ENCODE measurements at places on chromosomes 7 and 10. TPM values are rescaled to one million over a fixed set of nuclear protein-coding genes. Genes with fewer than 3 reads are reported as not detected.

- no peak for DNase-seq
These were observed 65.8 kb downstream of the VIPR2 start for GRCh38 chr7:159078911-159079270.

- DNase-seq = no peak
These were observed 252.7 kb upstream of the FERD3L start for GRCh38 chr7:19397911-19398310.

GRCh38 chr10:13732465-13732881 lies 145.7 kb downstream of the PRPF18 start:
- DNase-seq = no peak

DNA sequence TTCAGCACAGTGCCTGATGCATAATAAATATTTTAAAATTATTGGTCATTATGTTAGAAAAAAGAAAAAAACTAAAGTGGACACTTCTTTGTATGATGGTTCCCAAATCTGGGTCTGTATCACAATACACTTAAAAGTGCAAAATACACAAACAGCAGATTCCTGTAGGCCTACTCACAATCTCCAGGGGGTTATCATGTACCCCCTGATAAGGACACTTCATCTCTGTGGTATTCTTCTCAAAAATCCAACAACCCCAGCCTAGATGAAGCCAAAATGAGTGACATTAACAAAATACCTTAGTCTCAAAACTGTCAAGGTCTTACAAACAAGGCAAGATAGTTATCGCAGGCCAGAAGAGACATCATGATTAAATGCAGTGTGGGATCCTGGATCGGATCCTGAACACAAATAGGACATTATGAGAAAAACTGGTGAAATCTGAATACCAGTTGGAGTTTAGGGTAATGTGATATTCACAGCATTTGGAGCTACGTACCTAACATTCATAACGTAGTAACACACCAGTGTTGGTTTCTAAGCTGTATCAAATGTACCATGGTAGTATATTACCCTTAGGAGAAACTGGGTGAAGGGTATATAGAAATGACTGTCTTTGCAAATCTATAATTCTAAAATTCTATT lies 45.2 kb downstream of the NSUN6 start:
- no peak for DNase-seq

GRCh38 chr10:48466611-48467240 lies 138.1 kb downstream of the ARHGAP22 start:
- no peak for DNase-seq

- no peak for DNase-seq
These were observed 1071.5 kb upstream of the C7orf33 start for GRCh38 chr7:147519062-147519461.

- DNase-seq = no peak
These were observed 339.1 kb downstream of the SEMA3D start for GRCh38 chr7:84847790-84848189.

GRCh38 chr7:118325450-118325808 lies 100.9 kb downstream of the ANKRD7 start:
- no peak for DNase-seq

GRCh38 chr10:131446171-131446570 lies 134.7 kb upstream of the TCERG1L start:
- DNase-seq = no peak

- DNase-seq = peak; percentile 26
These were observed 257.1 kb downstream of the GLI3 start for GRCh38 chr7:41979834-41980307.

DNA sequence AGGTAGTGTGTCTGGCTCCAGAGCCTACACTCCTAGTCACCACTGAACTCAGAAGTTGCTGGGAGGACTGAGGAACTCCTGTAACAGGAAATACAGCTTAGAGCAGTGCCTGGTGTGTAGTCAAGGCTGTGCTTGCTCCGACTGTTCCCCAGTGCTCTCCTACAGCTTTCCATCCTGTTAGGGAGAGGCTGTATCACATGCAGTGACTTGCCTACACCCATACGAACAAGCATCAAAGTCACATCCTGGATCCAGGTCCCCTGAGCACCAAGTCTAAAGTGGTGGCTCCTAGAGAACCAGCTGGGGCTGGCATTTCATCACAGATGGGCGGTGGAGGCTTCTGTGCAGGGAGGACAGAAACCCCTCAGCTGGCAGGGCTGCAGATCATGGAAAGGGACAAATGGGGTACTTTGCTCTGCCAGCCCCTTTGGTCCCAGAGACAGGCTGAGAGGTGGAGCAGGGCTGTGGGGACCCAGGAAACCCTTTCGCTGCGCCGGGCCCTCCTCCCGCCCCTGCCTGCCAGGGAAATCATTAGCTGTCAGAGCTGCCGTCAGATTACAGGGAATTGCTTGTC lies 7.7 kb downstream of the ASB10 start:
- DNase-seq = no peak

DNA sequence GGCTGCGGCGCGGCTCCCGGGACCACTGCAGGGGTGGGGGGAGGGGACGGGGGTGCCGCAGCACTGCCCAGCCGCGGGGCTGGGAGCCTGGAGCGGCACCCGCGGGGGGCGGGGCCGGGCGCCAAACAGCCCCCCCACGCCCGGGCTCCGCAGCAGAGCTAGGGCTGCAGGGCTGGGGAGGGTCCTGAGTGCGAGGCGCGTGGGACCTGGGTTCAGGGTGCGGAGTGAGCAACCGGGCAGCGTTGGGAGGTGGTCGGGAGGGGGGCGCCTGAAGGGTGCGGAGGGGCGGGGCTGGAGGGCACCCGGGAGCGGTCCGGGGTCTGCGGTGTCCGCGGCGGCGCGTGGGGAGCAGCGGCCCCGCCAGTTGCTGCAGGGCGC lies 528 bp downstream of the CAMK2G start:
- no peak for DNase-seq

- no peak for DNase-seq
These were observed 69.6 kb upstream of the PDCD4 start for GRCh38 chr10:110802090-110802489.

- peak; percentile 89 for DNase-seq
These were observed 8.4 kb upstream of the PGAM2 start for GRCh38 chr7:44073664-44074348.

DNA sequence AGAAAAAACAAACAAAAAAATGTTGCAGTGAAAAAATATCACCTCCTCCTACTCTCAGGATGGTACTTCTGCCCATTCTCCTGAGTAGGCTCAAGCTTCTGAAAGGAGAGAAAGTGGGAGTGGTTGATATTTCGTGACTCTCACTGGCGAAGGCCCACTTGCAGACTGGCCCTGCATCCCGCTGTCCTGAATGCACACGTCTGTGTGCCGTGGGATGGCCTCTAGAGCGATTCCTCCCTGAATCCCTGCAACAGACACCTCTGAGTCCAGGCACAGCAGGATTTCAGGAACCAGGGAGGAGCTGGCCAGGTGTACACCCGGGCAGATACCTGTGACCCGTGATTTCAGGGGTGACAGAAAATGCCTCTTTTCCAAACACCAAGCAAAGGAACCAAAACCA lies 319.2 kb downstream of the DPP6 start:
- no peak for DNase-seq

- no peak for DNase-seq
These were observed 236.6 kb downstream of the EBF3 start for GRCh38 chr10:129727495-129727894.

- DNase-seq = peak; percentile 49
These were observed 59.8 kb downstream of the GRID1 start for GRCh38 chr10:86306628-86307278.

- DNase-seq = no peak
These were observed 208.5 kb upstream of the FRMD4A start for GRCh38 chr10:14539176-14539575.

GRCh38 chr10:109914966-109915365 lies 8.3 kb downstream of the XPNPEP1 start:
- DNase-seq = peak; percentile 66

GRCh38 chr10:63718421-63718820 lies 197.2 kb downstream of the REEP3 start:
- DNase-seq = no peak

GRCh38 chr7:66970310-66970709 lies 25.1 kb downstream of the SBDS start:
- DNase-seq = no peak

DNA sequence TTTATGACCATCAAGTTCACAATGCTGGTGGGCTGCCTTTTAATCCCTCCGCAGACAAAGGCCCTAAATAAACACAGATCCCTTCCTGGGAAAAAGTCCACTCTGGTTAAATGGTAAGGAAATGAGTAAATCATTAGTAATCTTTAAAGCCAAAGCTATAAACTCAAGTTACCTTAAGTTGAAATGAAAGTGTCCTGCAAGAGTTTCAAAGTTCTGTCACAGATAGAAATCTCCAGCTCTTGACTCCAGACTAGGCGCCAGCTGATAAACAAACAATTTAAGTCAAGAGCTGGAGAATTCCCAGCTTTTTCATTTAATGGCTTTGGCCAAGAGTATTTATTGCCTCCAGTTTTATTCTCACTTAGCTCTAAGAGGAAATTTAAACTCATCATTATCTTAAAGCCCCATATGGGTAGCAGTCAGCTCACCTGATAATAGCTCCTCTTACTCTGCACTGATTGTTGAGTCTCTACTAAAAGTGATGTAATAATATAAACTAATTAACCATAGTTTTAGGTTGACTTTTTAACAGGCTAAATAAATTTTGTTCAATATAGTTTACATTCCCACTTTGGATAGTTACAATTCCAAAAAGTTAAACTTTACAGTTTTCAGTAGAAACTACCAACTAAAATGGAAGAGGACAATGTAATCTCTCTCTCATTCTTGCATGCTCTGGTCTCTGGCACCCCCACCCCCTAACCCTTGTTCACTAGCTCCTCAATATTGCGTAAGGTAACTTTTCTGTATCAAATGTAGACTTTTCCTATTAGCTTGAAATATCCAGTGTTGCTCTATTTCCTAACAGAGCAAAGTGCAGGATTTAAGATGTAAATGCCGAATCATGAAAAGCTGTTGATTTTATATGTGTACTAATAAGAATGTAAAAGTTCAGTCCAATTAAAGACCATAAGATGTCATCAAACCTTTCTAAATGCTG lies 56.1 kb downstream of the HIBADH start:
- no peak for DNase-seq

- no peak for DNase-seq
These were observed 44.8 kb downstream of the PRPF18 start for GRCh38 chr10:13631594-13631993.

DNA sequence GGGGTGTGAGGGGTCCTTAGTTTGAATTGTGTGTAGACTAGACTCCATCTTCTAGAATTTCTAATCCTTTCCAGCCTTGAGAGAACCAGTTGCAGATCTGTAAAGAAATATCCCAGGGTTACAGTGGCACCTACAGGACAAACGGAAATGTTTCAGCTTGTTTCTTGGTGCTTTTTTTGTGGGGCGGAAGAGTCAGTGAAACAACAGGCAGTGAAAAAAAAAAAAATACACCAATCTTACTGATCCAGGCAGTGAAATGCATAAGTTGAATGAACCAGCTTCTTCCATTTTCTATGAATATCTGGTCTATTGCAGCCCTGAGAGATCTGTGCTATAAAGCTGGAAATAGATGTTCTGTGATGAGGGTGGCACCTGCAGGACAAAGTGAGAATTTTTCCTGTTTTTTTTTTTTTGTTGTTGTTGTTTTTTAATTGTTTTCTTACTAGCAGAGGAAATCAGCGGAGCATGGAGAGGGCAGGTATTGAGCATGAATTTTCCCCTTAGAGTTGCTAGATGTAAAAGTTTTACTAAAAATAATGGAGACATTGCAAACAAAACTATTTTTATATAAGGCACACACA lies 81.9 kb upstream of the DYNC1I1 start:
- DNase-seq = no peak

DNA sequence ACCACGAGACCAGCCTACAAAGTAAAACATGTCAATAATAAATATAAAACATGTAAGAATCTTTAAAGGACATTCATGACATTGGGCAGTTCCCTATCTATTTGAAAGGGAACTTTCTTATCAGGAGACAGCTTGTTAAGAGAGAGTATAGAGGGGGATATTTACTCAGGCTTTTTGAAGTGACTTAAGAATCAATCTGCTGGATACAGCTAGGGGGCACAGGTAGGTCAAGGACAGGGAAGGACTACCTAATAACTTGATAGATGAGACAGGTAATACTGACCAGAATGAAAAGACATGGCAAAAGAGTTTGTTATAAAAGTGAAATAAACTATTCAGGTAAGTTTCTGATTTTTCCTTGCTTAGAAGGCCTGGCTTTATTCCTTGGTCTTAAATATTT lies 21.8 kb upstream of the LRRD1 start:
- DNase-seq = no peak

DNA sequence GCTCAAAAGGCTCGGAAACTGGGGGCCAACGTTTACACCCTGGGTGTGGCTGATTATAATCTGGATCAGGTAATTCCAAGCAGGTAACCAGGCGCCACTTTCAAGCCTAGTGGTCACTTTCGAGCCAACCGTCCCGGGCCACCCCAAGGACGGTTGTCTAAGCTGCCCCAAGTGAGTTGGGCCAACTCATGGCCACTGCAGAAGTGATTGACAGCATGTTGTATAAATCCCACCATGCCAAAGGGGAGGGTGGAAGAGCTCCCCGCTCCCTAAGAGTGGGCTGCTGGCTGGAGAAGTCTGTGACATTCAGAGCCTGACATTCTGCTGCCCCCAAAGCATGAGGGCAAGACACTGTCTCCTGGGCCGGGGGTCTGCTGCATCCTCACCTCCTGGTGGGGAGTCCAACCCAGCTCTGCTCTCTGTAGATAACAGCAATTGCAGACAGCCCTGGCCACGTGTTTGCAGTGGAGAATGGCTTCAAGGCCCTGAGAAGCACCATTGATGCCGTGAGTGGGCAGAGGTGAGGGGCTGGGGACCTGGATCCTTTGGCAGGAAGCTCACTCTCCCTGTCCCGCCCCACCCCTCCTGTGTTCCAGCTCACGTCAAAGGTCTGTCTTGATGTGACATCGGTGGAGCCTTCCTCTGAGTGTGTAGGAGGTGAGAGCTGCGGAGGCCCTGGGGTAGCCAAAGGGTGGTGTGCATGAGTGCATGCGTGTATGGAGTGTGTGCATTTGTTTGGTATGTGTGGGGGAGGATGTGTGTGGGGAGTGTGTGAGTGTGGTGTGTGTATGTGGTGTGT lies 10.8 kb downstream of the ANTXRL start:
- peak; percentile 77 for DNase-seq

- DNase-seq = no peak
These were observed 182.6 kb upstream of the TMEM106B start for GRCh38 chr7:12028508-12028907.

Gene CRHR2
- total RNA-seq = not detected

Gene ZNF511
- 58.0 TPM for total RNA-seq

Gene OR2A5
- not detected for total RNA-seq

Gene PPP1R9A
- 0.13 TPM for total RNA-seq

Gene CDC14C
- not detected for total RNA-seq

Gene RBM28
- total RNA-seq = 55.3 TPM

Gene MPP7
- total RNA-seq = 14.3 TPM

Gene SEMA3C
- total RNA-seq = not detected

Gene GPER1
- 0.18 TPM for total RNA-seq

Gene HEPACAM2
- not detected for total RNA-seq

Gene CHAT
- total RNA-seq = not detected

Gene ZFAND4
- 13.5 TPM for total RNA-seq

Gene GOLGA7B
- total RNA-seq = 0.92 TPM

Gene AKR1D1
- total RNA-seq = not detected

Gene MUC12
- total RNA-seq = 0.54 TPM

Gene CFAP69
- 0.07 TPM for total RNA-seq

Gene TAS2R60
- not detected for total RNA-seq

Gene KIAA1549
- total RNA-seq = 1.3 TPM

All from activated CD8-positive, alpha-beta T cell treated with anti-CD3 and anti-CD28 coated beads for 36 hours (primary cell).